ENCODE measurements at places on chromosomes 12 and 14. TPM values are rescaled to one million over a fixed set of nuclear protein-coding genes. Genes with fewer than 3 reads are reported as not detected.
A peak's percentile ranks its signal among the peaks of the same experiment; 100 is the strongest.

Gene FLRT2
- total RNA-seq, result 153 TPM

Gene KRT78
- not detected for total RNA-seq

DNA sequence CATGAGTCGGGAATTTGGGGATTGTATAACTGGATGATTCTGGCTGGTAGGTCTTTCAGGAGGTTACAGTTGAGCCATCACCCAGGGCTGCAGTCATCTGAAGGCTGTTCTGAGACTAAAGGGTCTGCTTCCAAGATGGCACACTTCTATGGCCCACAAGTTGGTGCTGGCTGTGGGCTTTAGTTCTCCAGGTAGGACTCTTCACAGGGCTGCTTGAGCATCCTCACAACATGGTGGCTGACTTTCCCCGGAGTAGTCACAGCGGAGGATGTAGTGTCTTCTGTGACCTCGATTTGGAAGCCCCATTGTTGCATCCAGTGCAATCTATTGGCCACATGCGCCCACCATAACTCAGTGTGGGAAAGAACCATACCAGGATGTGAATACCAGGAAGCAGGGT, 14.4 kb downstream of the PHETA1 start:
- no peaks in the 10 kb centered on the region for H3K27me3 ChIP-seq
- DNase-seq, result no peak
- no peak overlapping the region for H3K27ac ChIP-seq
- H3K36me3 ChIP-seq, result peaks cover under 1% of the 10 kb centered on the region
- H3K4me1 ChIP-seq, result no peaks in the 10 kb centered on the region

DNA sequence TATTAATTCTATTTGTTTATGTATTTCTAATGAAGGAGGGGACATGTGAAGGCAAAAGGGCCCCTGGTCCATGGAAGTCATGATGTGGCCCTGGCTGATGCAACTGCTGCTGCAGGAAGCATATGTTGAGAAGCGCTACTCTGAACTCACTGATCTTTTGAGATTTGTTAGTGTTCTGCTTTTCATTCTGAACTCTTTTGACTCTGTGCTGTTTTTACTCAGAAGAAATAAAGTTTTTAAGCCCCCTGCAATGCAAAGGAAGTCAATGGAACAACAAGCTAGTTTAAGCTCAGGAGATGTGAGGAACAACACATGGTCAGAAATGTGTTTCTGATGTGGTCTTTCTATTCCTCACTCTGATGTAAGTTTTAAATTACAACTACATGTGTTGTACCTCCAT, 88.9 kb upstream of the BTG1 start:
- no peaks in the 10 kb centered on the region for H3K36me3 ChIP-seq
- H3K27ac ChIP-seq, result no peak overlapping the region

DNA sequence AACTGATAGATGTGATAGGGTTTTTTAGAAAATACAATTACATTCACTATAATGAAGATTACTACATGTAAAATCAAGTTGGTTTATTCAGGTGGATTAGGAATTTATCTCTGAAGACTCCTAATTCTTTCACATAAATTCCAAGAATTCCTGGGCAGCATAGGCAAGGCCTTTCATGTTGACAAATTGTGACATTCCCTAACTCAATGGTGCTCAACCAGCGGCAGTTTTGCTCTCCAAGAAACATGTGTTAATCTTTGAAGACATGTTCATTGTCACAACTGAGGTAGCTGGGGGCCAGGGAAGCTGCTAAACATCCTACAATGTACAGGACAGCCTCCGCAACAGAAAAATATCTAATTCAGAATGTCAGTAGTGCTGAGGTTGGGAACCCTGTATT, 46.3 kb downstream of the PTPRQ start:
- H3K4me3 ChIP-seq, result no peak overlapping the region
- no peak overlapping the region for H3K27ac ChIP-seq
- DNase-seq, result no peak
- H3K4me1 ChIP-seq, result no peaks in the 10 kb centered on the region
- no peaks in the 10 kb centered on the region for H3K27me3 ChIP-seq
- no peaks in the 10 kb centered on the region for H3K36me3 ChIP-seq

Gene ATP2B1
- 221 TPM for total RNA-seq

GRCh38 chr14:30985796-30986195, 39.7 kb upstream of the AP4S1 start:
- no peak for DNase-seq
- no peak overlapping the region for H3K4me3 ChIP-seq
- peaks cover 24% of the 10 kb centered on the region for H3K4me1 ChIP-seq
- no peak overlapping the region for H3K27ac ChIP-seq
- H3K36me3 ChIP-seq, result peaks cover 6% of the 10 kb centered on the region
- no peaks in the 10 kb centered on the region for H3K27me3 ChIP-seq

GRCh38 chr12:13248964-13249363, 52.4 kb downstream of the EMP1 start:
- H3K36me3 ChIP-seq, result no peaks in the 10 kb centered on the region
- no peaks in the 10 kb centered on the region for H3K27me3 ChIP-seq
- no peak for DNase-seq

Gene C12orf50
- not detected for total RNA-seq

GRCh38 chr14:105022276-105022670, 1.4 kb upstream of the CDCA4 start:
- peak overlapping the region; percentile 94 for H3K4me3 ChIP-seq
- H3K4me1 ChIP-seq, result peaks cover 31% of the 10 kb centered on the region
- H3K36me3 ChIP-seq, result peaks cover 9% of the 10 kb centered on the region
- no peak for DNase-seq
- H3K27ac ChIP-seq, result peak overlapping the region; percentile 94

DNA sequence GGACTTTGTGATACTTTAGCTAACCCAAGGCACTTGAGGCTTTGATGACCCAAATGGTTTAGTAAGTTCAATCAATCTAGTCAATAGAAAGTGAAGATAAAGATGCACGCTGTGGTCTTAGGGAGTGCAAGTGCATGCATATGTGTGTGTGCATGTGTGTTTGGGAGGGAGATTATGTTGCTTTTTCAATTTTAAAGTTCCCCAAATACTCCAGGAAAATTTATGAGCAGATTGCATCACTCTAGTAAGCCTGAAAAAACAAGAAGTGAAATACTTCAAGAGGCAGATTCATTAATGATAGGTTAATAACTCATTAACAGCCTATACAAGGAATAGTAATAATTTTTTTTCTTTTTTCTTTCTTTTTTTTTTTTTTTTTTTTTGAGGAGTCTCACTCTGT, 12.4 kb upstream of the SIX1 start:
- no peaks in the 10 kb centered on the region for H3K36me3 ChIP-seq
- DNase-seq, result no peak
- no peak overlapping the region for H3K4me3 ChIP-seq
- no peak overlapping the region for H3K27ac ChIP-seq
- no peaks in the 10 kb centered on the region for H3K27me3 ChIP-seq

Gene ACTR10
- total RNA-seq, result 55.1 TPM

- no peaks in the 10 kb centered on the region for H3K36me3 ChIP-seq
- H3K4me3 ChIP-seq, result no peak overlapping the region
- H3K4me1 ChIP-seq, result peaks cover 13% of the 10 kb centered on the region
- H3K27me3 ChIP-seq, result no peaks in the 10 kb centered on the region
- no peak for DNase-seq
- H3K27ac ChIP-seq, result no peak overlapping the region
These were observed 41.7 kb downstream of the PPP2R5E start for GRCh38 chr14:63501429-63501828.

DNA sequence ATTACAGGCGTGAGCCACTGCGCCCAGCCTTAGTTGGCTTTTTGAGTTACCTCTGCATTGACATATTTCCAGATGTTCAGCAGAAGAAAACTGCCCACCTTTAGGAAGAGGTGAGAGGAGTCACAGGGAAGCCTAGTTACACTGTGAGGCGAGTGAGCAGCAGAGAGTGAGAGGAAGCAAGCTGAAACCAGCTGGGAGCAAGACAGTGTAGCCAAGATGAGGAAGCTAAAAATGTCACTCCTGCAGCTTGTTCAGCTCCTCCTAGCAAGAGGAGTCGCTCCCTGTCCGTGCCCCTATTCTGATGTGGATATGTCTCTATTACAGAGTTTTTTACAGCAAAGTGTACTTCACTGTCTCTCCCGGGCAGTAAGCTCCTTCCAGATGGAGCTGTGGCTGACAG, 127.6 kb downstream of the GXYLT1 start:
- peaks cover 7% of the 10 kb centered on the region for H3K36me3 ChIP-seq
- no peak overlapping the region for H3K4me3 ChIP-seq
- no peaks in the 10 kb centered on the region for H3K4me1 ChIP-seq
- no peak for DNase-seq
- no peaks in the 10 kb centered on the region for H3K27me3 ChIP-seq
- no peak overlapping the region for H3K27ac ChIP-seq
